ENCODE measurements at places on chromosomes 12 and 14.

GRCh38 chr14:55118761-55119160, 10.3 kb upstream of the LGALS3 start:
- DNase-seq = no peak

DNA sequence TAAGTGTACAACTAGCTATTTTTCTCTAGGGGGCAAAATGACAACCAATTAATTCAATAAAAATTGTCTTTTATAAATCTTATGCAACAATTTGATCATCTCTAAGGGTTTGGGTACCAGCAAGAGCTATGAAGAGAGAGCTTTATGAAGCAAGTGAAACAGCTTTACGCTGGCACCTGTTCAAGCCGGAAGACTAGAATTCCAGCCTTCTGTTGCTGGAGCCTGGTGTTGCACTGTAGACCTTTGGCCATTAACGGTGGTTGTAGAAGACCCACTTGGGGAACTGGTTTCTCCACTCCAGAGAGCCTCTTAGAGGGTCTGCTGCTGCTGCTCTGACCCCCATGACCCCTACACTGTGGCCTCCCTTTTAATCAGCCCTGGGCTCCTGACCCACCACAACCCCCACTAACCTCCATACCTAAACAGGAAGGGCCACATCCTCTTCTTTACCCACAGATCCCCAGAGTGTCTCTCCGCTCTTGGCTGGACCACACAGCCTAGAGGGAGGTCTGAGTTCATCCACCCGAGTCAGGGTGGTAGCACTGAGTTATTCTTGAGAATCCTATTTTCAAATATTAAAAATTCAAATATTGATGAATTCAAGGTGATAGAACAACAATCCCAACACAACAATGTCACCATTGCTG, 54.6 kb upstream of the STON2 start:
- DNase-seq = no peak

- DNase-seq = no peak
These were observed 807.3 kb upstream of the TMEM132C start for GRCh38 chr12:127459687-127460086.

DNA sequence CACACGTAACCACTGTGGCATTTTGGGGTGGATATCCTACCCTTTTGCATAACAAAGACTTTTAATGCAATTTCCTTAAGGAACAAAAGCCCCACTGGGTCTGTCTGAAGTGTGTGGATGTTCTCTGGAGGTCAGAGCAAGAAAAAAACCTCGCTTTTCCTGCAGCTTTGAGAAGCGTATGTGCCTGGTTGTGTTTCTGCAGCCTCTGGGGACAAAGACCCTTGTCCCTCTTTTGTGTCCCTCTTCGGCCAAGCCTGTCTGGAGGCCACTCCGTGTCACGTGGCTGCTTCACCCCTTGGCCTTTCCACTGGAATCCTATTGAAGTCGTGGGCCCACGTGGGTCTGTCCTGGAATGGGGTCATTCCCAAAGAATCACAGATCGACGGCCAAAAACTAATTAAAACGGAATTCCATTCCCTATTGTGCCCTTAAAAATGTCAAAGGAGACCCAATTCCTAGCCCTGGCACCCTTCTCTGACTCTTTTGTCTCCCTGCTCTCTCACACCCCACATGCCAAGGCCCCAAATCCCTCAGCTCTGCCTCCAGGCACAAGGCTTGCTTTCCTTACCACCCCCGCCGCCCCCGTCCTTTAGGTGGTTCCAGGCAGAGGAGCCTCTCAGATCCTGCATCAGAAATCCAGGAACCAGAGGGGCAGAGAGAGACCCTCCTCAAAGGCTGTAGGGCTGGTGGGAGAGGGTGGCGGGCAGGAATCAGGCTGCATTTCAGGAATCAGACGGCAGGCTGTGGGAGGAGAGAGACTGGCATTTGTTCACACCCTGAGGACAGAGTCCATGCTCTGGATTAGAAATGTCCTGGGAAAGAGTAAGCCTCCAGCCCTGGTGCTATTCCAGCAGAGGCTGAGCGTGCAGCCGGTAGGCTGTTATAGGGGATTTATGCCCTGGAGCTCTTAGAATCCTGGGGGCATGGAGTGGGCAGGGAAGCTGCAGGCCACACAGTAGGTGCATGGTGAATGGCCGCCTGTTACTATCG, 12.6 kb upstream of the CYP46A1 start:
- DNase-seq = no peak

DNA sequence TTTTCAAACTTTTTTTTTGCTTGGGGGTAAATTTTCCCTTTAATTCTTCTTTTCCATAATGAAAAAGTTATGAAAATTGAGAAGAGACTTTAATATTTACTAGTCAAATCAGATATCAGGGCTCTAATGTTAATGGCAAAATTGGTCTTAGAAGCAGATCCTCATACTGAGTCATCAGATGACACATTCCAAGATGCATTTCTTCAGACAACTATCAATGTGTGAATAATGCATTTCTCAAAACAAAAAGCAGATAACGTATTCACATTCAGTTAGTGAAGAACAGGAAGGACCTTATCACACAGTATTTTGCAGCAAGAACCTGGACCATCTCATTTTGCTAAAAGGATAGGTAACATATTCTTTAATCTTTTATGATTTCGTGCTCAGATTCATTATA, 130.7 kb downstream of the GPHN start:
- DNase-seq = no peak
